ENCODE measurements at places on chromosomes 2 and 18. TPM values are rescaled to one million over a fixed set of nuclear protein-coding genes. Genes with fewer than 3 reads are reported as not detected.

GRCh38 chr2:160061944-160062291 is 497 bp downstream of the PLA2R1 start:
- peak; percentile 31 for DNase-seq

DNA sequence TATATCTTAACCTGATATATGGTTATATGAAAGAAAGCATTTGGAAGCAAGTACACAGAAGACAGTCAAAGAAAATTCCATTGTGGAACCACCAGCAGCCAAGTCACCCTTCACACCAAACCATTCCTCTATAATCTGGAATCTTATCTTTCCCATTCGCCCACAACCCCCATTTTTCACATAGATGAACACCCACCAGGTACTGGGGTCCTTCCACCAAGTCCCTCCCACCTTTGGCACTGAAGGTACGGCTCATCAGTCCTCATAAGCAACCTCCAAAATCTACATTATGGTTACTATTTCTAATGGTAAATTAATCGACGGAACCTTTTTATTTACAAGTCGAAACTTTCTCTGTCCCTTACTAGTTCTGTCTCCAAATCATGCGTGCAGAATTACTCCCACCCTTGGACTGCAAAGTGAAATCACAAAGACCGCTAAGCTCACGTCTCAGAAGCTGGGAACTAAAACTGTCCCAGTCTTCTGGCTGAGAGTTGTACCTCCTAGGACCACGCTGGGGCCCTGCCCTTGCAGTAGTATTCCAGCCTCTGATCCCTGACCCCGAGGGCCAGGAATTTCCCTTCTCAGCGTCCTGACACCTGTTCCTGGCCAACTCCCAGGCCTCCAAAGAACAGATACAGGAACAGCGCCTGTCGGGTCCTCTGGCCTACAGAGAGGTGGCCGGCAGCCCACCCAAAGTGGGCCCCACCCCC is 702 bp downstream of the OLA1 start:
- DNase-seq = no peak

DNA sequence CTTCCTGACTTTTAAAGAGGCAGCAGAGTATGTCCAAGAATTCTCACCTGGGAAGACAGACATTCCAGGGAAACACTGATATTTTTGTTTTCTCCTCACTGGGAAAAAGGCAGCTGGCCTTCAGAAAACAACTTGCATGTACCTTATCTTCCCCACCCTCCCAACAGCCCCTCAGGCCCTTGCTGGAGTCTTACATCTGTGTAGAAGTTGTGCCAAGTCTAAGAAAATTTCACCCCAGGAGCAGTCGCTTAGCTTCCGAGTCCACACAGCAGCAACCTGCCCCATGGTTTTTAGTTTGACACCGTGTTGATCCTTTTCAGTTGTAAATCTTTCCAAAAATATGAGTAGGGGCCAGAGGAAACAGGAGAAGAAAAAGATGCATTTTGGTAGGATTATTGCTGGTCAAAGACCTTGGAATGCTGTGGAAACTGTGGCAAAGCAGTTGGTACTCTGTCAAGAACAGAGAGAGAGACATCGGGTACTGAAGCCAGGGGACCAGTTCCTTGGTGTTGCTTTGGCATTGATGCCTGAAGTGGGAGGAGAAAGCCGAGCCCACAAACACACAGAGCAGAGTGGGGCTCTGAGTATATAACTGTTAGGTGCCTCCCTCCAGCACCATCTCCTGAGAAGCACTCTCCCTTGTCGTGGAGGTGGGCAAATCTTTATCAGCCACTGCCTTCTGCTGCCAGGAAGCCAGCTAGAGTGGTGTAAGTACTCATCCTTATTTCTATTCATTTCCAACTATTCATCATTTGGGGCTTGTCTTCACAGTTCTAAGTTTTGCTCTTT is at the start of gene SLC14A1:
Gene SLC14A1, plus strand, starts transcription at position 615 of the 789 bp plus-strand sequence. CDS start 6,140 bp downstream, outside the sequence.
- no peak for DNase-seq

GRCh38 chr2:234512884-234513669 is 16.2 kb upstream of the ARL4C start:
- no peak for DNase-seq

GRCh38 chr2:1736997-1737480 is 7.3 kb downstream of the PXDN start:
- no peak for DNase-seq

- peak; percentile 1 for DNase-seq
Observed at GRCh38 chr2:240631548-240632305, 6.4 kb downstream of the GPR35 start.

DNA sequence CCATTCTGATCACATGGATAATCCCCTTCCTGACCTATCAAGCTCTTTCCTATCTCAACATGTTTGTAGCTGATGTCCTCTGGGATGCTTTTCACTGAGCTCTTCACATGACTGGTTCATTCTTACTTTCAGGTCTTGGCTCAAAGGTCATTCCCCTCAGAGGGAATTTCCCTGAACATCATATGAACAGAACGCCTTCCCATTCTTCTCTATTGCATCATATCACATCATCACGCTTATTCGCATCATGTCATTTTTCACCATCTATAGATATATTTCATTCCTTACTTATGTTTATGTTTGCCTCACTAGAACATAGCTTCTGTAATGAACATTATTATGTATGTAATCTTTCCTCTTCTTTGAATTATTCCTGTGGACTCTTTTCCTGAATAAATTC is 178.9 kb upstream of the APCDD1 start:
- DNase-seq = no peak

GRCh38 chr2:63051795-63052333 is 1.2 kb downstream of the OTX1 start:
- DNase-seq = no peak

DNA sequence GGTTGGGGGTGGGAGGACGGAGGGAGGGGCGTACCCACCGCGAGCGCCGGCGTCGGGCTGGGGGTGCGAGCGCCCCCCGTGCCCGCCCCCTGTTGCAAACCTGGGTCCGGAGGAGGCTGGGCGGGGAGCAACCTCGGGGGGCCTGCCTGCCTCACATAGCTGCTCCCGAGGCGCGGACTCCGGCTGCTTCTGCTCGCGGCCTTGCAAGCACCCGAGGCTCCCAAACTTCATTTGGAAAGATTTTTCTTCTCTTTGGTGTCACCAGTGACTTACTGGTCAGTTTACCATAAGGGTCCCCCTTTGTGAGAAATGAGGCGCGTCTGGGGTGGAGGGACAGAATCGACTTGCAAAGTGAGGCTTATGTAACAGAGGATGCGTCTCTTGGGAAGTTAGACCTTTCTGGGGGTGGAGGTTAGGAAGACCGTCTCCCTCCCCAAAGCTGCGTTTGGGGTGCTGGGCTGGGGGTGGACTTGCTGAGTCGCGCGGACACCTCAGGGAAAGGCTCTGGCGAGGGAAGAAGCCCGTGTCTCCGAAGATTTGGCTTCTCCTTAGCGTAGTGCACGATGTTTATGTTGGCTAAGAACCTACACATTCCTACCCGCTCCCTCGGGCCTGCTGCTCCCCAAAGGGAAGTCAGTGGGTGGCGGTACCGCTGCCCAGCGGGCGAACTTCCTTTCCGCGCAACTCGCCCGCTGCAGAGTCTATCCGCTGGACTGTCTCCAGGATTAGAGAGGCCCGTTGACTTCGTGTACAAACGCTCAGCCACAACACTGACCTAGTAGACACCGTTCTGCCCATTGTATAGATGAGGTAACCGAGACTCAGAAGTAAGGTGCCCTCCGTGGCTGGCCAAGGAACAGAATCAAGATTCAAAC is 559 bp downstream of the TMEM37 start:
- DNase-seq = peak; percentile 47

DNA sequence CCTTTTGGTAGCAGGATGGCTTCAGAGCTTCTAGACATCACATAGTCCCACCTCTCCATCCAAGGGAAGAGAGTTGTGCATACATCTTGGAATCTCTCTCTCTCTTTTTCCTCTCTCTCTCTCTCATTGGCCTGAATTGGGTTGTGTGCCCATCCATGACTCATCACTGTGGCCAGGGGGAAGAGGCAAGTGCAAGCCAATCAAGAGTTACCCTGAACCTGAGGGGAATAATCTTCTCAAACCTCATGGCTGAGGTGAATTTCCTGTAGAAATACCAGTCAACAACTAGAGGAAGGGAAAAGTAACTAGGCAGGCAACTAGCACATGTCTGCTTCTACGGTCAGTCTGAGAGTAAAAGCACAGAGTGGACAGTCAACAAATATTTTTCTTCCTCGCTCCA is 7.3 kb upstream of the CHN1 start:
- DNase-seq = no peak

DNA sequence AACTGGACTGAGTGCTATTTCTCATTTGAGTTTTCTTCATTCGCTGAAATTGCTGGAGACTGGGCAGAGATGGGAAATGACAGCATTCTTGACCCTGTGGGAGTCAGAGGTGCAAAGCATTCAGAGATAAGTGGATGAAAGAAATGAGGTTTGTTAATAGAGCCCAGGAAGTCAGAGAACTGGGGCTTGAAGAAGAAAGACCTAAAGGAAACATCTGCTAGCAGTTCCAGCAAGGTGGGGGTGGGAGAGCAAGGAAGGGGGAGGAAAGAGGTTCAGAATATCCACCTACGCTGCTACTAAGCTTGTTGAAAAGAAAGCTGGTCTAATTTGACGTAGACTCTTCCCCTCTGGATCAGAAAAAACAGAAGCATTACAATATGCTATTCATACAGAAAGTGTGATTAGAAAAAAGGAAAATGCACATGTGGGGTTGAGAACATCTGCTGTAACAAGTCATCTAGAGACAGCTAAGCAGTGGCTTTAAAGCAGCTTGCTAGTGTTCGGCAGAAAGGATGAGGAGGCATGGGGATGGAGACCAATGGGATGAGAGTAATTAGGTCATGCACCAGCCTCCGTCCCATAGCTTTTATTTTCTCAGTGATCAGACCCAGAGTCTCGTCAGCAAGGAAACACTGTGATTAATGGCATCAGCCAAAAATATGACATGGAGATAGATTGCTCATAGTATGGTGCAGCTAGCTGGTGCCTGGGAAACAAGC is 29.7 kb downstream of the NAB1 start:
- no peak for DNase-seq

DNA sequence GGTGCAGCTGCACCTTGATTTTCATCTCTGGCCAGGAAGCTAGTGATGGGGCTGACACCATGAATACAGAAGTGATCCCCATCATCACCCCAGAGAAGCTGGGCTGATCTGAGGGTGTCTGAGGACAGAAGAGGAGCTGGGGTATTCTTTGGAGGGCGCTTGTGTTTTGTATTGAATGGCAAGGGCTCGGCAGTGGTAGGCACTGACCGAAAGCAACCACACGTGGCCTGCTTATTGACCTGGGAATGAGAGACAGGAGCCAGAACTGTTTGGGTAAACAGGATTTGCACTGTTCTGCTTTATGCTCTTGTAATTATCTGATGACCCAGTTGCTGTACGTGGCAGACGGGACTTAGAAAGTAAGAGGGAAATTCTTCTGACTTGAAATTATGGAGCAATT is 62.6 kb upstream of the RPL31 start:
- DNase-seq = no peak

DNA sequence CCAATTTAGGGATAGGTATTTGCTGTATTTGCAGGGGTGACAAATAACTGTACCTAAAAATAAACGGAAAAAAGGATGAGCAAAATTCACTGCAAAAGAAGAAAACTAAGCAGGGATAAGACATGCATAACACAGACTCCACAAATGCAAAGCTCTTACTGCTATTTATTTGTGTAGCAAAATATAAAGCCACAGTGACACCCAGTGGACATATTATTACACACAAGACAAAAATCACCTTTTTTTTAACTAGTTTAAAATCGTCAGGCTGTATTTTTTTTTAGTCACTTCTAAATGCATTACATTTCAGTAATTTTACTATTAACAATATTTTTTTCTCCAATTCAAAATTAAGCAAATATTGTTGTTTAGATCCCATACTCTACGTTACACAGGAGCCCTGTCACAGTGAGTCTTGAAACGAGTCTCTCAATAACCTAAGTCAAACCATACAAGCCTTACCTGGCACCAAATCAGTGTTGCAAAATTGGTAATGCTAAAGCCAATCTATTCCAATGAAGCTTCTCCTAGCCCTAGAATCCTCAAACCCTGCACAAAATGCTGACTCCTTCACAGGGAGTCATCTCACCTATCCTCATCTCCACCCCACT is 23.7 kb downstream of the METTL4 start:
- no peak for DNase-seq

- no peak for DNase-seq
Observed at GRCh38 chr18:31204166-31204565, 41.5 kb upstream of the DSC1 start.

DNA sequence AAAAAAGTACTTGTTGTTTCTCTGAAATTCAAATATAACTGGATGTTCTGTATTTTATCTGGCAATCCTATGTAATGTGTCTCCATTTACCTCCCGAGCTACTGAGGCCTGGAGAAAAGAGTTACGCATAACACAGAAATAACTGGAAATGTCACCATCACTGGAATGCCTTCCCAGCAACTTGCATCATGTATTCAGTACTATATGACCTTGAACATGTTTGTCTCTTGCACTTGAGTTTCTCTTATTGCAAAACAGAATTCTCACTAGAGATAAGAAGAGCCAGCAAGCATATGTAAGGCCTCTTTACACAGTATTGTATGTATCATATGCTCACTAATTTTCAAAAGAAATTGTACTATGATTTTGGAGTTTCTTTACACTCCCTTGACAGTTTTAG is 99.6 kb upstream of the CTAGE1 start:
- DNase-seq = no peak

DNA sequence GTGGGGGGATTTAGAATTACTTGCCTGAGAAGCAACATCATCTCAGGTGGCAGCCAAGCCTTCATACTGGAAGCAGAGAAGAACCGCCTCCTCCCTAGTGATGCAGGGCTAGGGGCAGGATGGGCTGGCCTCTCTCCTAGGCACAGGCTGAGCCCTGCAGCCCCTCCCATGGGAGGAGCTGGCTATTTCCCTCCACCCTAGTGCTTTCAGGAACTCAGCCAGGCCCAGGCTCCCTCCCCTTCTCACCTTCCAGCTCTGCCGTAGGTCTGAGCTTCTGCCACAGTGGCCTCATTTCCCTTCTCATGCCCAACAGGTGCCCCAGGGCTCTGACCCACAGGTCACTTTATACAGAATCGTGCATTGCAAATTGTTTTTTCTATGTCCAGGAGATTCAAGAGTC is 31.0 kb downstream of the CENPA start:
- DNase-seq = no peak

DNA sequence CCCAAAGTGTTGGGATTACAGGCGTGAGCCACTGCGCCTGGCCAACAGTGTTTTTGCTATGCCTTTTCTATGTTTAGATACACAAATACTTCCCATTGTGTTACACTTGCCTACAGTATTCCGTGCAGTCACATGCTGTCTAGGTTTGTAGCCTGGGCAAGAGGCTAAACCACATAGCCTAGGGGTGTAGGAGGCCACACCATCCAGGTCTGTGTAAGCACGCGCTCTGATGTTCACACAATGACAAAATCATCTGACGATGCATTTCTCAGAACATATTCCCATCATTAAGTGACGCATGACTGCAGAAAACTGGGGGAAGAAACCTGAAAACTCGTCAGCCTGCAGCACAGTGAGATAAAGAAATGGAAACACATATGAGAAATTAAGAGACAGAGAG is 46.1 kb upstream of the TWIST2 start:
- DNase-seq = no peak

CCDC121 gene
- 2.5 TPM for total RNA-seq

GALNT13 gene
- 0.31 TPM for total RNA-seq

SLC4A1AP gene
- 16.6 TPM for total RNA-seq

SCYGR1 gene
- total RNA-seq = not detected

CHRND gene
- total RNA-seq = not detected

MAP3K19 gene
- not detected for total RNA-seq

PPP3R1 gene
- total RNA-seq = 54.7 TPM

Data from left colon (tissue), 2 donors.